HS-27A (cell line): ENCODE measurements at places on chromosomes 6 and 20.

- no peak for DNase-seq
Measured at GRCh38 chr20:21967481-21967880, 262.0 kb downstream of the PAX1 start.

- DNase-seq, result no peak
Measured at GRCh38 chr20:15563836-15564235, 1009.4 kb downstream of the KIF16B start.

- no peak for DNase-seq
Measured at GRCh38 chr6:116881236-116881635, 4.2 kb downstream of the RFX6 start.

- DNase-seq, result no peak
Measured at GRCh38 chr6:122717350-122717749, 62.2 kb upstream of the FABP7 start.

GRCh38 chr6:44504301-44504791 is 116.8 kb downstream of the CDC5L start:
- no peak for DNase-seq

DNA sequence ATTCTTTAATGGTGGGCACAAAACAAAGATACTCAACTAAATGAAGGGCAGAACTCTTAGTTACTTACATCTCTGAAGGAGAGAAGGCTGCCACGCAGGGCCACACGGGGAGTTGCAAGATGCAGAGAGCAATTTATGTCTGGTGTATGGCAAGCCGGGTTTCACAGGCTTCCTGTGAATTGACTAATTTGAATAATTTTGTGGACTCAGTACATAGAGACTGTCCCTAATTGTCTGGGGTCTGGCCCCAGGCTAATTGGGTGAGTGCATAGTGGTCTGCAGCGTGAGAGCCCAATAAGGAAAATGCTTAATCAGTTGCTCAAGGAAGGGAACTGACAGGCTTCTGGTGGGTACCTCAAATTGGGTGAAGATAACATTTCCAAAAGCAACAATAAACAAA is 205.7 kb downstream of the OTOR start:
- DNase-seq, result no peak

GRCh38 chr6:2616811-2617210 is 133.9 kb downstream of the MYLK4 start:
- no peak for DNase-seq

DNA sequence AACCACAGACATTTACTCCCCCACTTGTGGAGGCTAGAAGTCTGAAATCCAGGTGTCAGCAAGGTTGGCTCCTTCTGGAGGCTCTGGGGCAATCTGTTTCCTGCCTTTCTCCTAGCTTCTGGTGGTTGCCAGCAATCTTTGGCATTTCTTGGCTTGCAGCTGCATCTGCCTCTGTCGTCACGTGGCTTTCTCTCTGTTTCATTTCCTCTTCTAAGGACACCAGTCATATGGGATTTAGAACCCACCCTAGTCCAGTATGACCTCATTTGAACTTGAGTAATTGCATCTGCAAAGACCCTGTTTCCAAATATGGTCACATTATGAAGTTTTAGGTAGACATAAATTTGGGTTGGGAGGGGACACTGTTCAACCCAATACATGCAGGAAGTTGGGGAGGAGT is 56.2 kb upstream of the EPB41L1 start:
- no peak for DNase-seq
